D341Med (cell line): ENCODE measurements at places on chromosomes 7 and 10.

DNA sequence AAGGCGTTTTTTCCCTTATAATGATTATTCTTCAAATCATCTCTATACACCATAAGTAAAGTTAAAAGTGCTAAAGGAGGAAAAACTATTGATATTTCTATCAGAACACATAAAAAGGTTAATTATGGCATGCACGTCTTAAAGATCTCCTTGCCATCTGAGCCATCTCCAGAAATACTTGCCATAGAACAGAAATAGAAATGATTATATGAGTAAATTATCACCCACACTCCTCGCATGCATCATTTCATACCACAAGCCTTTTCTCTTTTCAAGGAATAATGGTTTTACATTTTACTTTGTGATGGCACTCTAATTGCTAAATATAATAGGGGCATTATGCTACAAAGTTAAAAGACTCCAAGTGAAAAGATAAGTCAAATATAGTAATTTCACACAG is 55.7 kb upstream of the GLCCI1 start:
- DNase-seq: no peak

DNA sequence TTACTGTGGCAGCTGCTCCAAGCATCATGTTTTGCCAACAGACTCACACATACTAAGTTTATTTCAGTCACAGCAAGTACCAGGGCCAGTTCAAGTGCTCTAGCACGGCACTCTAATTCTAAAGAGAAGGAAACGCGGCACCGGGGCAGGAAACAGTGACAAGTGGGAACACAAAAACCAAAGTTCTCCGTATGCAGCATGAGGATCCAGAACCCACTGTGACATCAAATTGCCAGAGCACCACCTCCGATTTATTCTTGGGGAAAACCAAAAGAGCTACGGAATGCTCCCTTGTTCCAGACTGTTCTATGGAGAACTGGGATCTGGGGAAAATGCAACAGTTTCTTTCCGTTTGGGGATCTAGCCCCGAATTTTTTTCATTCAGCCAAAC is 448 bp upstream of the PTER start:
- DNase-seq: no peak

DNA sequence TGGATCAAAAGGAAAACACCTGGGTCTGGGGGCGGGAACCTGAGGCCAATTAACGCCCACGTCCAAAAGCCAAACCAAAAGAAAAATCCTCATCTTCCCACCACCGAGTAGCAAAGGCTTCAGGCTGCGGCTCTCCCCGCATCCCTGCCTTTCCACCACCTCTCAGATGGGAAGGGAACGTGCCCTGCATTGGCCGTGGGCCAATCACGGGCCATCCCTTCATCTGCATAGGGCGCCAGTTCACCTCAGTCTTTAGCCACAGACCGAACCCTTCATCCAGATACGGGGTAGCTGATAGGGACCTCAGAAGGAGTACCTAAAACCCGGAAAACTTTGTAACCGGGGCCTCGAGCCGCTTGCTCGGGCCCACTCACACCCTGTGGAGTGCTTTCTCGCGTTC is 626 bp downstream of the PRPF18 start:
- peak; percentile 41 for DNase-seq

DNA sequence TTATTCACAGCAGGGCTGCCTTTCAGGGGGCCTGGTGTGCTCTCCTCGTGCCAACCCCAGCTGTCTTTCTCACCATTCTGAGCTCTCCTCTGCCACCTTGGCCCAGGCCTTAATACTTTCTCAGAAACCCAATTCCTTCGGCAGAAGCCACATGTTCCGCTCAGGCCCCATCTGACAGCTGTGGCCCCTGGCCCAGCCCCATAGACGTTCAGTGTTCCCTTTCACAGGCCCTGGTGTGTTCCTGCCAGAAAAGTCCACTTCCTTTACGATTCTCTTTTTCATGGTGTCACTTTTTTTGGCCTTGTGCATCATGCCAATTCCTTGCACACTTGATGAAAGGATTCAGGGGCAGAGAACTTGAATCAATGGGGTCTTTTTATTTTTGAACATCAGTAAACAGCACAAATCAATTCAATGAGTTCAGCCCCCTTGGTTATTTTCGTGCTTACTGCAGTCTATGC is 15.9 kb upstream of the GPNMB start:
- DNase-seq: no peak

- DNase-seq: no peak
These were observed 15.1 kb upstream of the CUBN start for GRCh38 chr10:17144757-17145156.

DNA sequence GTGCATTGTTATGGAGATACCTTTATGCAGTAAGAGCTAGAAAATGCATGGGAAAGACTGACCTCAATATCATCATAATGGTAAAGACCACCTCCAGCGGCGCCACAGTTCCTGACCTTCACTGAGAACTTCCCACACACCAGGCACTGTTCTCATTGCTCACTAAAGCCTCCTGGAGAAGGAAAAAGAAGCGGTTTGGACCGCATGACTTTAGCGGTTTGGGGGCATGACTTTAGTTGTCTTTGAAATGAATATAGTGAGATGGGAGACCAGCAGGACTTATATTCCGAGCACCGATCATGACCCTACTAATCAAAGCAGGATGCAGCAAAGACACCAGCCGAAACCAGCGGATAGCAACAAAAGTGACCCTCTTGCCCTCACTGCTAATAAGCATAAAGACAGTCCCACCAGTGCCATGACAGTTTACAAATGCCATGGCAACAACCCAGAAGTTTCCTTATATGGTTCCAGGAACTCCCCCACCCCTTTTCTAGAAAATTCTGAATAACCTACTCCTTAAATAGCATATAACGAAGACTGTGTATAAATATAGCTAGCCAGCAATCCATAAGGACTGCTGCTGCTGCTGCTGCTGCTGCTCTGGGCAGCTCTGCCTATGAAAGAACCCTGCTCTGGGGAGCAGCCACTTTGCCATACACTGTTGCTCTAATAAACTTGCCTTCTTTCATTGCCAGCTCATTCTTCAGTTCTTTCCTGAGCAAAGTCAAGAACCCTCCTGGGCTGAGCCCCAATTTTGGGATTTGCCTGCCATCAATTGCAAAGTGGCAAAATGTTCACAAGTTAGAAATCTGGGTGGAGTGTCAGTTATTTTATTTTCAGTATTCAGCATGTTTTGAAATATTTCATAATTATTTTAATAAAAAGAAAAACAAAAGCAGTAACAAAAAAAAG is 694.1 kb downstream of the SUGCT start:
- DNase-seq: no peak

GRCh38 chr10:675532-675931 is 13.9 kb downstream of the DIP2C start:
- DNase-seq: no peak

DNA sequence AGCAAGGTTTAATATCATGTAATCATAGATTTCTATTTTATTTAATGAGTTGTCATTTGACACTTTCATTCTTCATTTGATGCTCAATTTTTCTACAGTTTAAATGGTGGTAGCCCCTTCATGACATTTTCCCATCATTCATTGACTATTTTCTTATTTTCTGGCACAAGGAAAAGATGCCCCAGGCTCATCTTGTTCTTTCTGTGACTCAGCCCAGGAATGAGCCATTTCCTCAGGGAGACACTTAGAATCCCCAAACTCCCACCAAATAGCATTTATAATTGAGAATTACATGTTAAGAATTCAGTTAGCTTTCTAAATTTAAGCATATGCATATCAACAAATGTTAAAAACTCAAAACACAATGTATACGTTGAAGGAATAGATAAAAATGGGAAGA is 222.3 kb downstream of the KIF20B start:
- no peak for DNase-seq

DNA sequence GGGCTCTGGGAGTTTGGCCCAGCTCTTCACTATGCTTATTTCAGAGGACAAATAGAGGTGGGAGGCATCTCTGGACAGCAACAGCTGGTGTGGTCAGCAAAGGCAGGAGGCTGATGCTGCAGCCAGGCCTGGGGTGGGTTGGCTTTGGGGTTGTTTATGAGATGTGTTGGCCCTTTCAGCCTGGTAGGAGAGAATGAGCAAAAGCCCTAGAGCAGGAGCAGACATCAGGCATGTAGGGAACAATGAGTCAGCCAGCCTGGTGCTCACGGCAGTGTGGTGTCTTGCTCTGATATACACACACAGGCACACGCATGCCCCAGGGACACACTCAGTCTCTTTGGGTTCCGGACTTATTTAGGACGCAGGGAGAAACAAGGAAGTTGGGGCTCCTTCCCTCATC is 157.1 kb downstream of the PRKCQ start:
- DNase-seq: no peak

DNA sequence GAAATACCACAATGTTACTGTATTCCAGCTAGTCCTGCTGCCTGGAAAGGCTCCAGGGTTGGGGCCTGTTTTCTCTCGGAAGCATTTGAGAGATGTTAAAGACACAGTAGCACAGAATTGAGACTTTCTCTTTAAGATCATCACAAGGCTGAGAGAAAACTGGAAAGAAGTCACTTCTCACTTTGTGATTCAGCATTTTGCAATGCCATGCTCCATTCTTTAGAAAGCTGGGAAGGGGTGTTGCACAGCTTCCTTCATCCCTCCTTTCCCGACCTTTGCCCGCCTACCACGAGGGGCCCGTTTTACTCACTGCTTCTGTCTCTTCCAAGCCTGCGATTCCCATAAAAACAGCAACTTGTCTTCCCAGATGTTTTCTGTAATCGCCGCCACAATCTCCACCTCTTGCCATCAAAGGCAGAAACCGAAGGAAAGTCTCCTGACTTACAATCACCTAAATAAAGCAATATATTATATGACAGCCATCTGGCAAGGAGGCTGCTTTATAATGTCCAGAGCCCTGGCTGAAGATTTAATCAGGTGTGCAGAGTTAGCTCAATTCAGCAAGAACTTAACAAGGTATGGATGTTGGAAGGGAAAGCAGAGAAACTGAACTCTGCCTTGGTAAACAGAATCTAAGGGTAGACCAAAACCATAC is 18.9 kb downstream of the NOD1 start:
- no peak for DNase-seq

- DNase-seq: no peak
These were observed 8.9 kb upstream of the CTBP2 start for GRCh38 chr10:125169279-125169678.

- no peak for DNase-seq
These were observed 4.1 kb downstream of the OTUD1 start for GRCh38 chr10:23442936-23443335.

DNA sequence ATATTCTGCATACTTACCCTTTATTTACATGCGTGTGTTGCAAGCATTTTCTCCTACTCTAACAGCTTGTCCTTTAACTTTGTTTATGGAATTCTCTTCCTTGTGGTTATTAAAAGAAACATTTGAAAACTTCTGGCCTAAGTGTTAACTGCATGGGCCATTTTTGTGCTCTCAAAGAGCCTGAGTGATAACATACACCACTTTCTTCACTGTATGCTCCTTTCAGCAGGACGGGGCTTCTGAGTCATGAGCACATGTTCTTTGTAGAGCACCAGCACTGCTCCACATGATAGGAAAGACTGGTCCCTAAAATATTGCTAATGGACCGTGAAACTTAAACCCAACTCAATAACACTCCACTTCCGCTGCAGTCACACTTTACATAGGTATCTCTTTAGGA is 1093.6 kb upstream of the GHITM start:
- no peak for DNase-seq

GRCh38 chr10:7338469-7338868 is 72.4 kb downstream of the SFMBT2 start:
- no peak for DNase-seq

GRCh38 chr7:95718577-95719410 is 53.6 kb upstream of the DYNC1I1 start:
- no peak for DNase-seq

DNA sequence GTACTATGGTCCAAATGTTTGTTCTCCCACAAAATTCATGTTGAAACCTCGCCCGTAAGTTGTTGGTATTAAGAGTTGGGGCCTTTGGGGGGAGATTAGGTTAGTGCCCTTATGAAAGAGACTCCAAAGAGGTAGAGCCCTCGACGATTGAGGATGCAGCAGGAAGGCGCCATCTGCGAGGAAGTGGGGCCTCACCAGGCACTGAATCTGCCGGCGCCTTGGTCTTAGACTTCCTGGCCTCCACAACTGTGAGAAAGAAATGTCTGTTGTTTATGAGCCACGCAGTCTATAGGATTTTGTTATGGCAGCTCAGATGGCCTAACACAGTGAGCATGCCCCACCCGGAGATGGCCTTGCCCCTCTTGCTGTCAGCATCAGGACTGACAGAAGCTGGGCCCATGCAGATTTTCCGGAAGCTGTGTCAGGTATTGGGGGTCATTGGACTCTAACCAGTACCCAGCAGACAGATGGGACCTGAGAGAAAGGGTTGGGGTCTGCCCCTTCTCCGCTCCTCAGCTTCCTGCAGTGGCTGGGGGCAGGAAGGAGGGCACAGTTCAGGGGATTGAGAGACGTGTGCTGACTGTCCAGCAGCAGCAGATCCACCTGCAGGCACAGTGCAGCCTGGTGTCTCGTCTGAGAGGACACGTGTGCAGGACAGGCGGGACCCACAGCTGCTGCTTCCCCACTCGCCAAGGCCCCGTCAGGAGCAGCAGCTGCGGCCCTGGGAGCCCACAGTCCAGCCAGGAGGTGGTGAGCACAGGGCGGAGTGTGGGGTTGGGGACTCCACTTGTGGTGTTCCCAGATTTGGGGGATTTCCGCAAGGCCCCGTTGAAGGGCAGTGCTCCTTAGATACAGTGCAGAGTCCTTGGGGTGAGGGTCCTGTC is 47.8 kb downstream of the MGMT start:
- no peak for DNase-seq

- DNase-seq: no peak
These were observed 266.8 kb downstream of the CELF2 start for GRCh38 chr10:11284291-11285085.

- DNase-seq: no peak
These were observed 124.8 kb downstream of the MPP7 start for GRCh38 chr10:28177944-28178637.
